ENCODE measurements at places on chromosomes 12 and 14. TPM values are rescaled to one million over a fixed set of nuclear protein-coding genes. Genes with fewer than 3 reads are reported as not detected.

The DNAJC22 gene
- total RNA-seq = not detected

The CLEC12A gene
- total RNA-seq = not detected

The OLR1 gene
- not detected for total RNA-seq

The SPTB gene
- 1.0 TPM for total RNA-seq
